ENCODE measurements at places on chromosomes 2 and 18.
A peak's percentile ranks its signal among the peaks of the same experiment; 100 is the strongest.

- no peak for DNase-seq
Observed at GRCh38 chr2:177610813-177611212, 218.2 kb downstream of the AGPS start.

GRCh38 chr2:50118905-50119702 lies 912.8 kb downstream of the NRXN1 start:
- DNase-seq = no peak

- DNase-seq = no peak
Observed at GRCh38 chr2:158905784-158906183, 62.7 kb upstream of the TANC1 start.

GRCh38 chr18:5463831-5464230 lies 80.0 kb downstream of the EPB41L3 start:
- DNase-seq = no peak

- DNase-seq = no peak
Observed at GRCh38 chr18:45958730-45959129, 8.4 kb downstream of the EPG5 start.

DNA sequence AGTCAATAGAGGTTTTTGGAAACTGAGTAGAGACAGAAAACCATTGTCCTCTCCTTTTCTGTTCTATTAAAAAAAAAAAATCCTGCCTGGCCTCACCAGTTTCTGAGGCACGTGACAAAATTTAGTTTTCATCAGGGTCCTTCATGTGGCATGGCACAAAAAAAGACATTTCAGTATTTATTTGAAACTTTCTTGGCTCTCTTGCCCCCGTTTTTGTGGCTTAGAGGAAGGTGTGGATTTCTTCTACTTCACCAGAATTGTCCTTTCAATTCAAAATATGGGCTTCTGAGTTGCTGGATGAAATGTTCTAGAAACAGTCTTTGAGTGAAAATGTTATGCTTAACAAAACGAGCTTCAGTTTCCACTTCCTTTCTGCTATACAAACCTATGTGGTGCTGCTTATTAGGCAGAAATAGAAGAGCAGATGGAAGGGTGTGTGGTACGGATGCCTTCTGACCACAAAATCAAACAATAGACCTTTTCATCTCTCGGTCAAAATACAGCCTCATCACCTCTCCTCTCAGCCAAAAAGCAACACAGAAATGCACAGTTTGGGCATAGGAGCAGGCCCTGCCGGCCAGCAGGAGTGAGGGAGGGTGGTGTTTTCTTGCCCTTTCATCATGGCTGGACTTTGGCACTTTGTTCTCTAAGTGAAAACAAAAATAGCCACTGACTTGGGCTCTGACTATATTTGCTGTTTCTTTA lies 89.2 kb downstream of the SH3RF3 start:
- no peak for DNase-seq

DNA sequence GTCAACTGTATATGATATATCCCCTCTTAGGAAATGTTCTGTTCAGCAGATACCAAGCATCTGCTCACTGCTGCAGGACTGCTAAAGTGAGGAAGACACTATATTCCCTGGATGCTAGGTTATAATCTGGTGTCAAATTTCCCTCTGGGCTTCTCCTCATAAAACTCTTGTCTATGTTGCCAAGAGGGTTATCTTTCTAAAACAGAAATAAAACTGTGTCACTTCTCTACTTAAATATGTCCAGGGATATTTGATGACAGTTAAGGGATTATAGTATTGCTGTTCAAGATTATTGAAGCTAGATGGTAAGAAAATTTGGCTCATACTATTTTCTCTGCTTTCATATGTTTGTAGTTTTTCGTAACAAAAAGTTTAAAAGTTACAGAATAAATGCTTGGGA lies 30.5 kb upstream of the SNRNP27 start:
- DNase-seq = no peak

DNA sequence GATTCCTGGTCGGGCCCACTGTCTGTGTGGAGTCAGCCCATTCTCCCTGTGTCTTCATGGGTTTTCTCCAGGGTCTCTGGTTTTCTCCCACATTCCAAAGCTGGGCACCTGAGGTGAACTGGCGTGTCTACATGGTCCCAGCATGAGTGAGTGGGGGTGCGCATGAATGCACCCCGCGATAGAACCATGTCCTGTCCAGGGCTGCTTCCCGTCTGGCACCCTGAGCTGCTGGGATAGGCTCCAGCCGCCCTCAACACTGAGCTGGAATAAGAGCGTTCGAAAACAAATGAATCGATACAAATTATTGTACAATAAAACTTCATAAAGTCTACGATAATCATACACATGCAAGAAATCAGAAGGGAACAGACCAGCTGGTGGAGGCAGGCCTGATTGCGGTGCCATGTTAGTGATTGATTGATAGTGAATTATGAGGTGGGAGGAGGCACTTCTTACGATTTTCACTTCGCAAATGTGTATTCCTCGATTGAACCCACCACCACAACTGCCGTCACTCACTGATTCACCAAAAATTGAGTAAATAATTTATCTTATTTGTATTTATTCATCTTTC lies 186.6 kb downstream of the MGAT5 start:
- no peak for DNase-seq

GRCh38 chr18:46716827-46717226 lies 40.0 kb downstream of the ST8SIA5 start:
- DNase-seq = no peak

DNA sequence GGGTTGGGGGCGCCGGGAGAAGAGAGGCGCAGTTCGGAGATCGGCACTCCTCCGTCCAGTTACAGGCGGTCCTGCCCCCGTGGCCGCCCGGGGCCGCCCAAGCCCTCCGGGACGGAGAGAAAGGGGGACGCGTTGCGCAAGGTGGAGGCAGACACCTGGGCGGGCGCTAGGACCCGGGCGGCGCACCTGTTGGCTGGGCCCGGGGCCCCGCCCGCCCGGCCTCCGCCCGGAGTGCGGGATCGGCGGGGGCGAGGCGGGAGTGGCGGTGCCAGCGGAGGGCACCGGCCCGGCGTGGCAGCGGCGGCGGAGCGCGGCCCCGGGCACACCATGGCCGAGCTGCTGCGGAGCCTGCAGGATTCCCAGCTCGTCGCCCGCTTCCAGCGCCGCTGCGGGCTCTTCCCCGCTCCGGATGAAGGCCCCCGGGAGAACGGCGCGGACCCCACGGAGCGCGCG lies at the start of gene SGPP2:
SGPP2 (plus strand) TSS at position 268 of the 453 bp plus-strand sequence; CDS start at position 328, 60 bp downstream.
- DNase-seq = peak; percentile 64

DNA sequence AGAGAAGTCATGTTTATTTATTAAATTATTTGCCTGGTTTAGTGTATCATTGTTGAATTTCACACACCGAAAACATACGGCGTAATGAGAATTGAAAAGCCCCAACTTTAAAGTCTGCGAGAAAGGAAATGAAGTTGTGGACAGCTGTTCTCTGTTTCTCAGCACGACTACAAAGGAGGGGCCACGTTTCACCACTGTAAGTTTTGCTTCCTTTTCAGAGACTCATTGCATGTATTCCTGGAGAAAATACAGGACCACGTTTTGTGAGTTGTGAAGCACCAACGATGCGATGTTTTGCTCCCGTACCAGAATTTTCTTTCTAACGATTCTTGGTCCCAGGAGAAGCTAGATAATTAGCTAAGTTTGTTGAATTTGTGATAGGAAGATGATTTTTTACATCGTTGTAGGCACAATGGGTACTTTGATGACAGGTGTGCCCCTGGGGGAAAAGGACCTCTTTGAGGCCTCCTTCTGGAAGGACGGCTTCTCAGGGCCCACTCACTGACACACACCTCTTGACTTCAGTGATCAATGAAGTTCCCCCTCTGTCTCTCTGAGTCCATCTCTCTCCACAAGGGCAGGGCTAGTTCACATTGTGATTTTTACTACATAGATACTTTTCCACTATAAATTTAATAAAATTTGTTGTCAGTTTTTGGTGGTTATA lies 23.7 kb upstream of the ACKR3 start:
- DNase-seq = no peak

Measured in cerebellar cortex (tissue), 1 donor.